ENCODE measurements at places on chromosomes 5 and 9.

- DNase-seq, result no peak
Measured at GRCh38 chr9:105206496-105206820, 38.0 kb upstream of the SLC44A1 start.

DNA sequence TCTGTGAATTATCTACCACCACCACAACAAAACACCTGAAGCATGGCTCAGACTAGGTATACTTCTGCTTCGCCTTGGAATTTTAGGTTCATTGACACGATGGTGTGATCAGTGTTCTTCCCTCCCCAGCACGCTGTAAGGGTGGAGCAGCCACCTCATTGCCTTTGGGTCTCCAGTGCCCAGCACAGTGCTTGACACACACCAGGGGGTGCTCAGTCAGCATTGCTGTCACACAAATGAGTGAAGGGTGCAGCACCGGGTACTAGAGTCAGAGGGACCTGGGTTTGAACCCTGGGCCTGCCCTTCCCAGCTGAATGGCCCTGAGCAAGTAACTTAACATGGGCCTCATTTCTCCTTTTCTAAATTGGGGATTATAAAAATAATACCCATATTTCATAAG, 9.9 kb upstream of the ANGPTL2 start:
- DNase-seq, result peak; percentile 12

DNA sequence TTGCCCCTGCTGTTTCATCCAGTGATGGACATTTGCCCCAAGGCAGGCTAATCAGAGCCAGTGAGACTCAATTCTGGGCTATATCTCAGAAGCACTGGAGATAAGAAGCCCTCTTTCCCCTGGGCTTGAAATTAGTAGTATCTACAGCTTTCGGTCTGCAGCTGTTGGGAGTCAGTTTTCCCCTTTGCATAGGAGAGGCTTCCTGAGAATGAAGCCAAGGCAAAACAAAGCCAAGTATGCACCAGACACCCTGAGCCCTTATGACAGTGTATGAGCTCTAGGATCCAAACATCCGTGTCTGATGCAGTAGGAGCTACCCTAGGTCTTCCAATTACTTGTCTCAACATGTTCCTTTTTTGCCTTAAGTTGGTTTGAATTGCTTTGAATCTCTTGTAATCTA, 79.2 kb upstream of the PANK3 start:
- no peak for DNase-seq

DNA sequence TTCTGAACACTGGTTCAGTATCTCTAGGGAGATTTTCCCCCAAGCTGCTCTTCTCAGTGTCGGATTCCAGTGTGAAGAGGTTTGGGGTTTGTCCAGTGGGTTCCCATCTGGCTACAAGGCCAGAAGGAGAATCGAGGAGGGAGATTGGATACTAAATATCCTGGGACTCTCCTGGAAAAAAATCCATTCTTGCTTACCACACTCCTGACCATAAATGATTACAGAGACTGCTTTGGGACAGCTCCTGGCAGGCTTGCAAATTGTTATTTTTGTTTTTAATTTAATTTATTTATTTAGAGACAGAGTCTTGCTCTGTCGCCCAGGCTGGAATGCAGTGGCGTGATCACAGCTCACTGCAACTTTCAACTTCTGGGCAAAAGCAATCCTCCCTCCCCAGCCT, 4.7 kb upstream of the SUSD1 start:
- DNase-seq, result no peak

- DNase-seq, result peak; percentile 66
Measured at GRCh38 chr5:399296-400281, 43.4 kb upstream of the EXOC3 start.

DNA sequence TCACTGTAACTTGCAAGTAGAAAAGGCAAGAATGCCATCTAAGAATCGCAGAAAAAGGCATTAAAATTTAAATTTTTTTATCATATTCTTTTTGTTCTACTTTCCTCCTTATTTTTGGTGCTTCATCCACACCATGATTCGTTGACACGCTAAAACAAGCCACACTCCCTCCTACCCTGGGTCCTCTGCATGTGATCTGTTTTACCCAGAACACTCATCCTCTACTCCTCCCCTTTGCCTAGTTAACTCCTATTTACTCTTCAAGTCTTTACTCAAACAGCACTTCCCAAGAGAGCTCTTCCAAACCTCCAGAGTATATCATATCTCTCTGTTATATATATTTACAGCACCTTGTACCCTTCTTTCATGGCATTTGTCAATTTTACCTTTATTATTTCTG, 61.4 kb upstream of the SRP19 start:
- no peak for DNase-seq

- DNase-seq, result no peak
Measured at GRCh38 chr5:157718519-157718918, 12.7 kb upstream of the THG1L start.

DNA sequence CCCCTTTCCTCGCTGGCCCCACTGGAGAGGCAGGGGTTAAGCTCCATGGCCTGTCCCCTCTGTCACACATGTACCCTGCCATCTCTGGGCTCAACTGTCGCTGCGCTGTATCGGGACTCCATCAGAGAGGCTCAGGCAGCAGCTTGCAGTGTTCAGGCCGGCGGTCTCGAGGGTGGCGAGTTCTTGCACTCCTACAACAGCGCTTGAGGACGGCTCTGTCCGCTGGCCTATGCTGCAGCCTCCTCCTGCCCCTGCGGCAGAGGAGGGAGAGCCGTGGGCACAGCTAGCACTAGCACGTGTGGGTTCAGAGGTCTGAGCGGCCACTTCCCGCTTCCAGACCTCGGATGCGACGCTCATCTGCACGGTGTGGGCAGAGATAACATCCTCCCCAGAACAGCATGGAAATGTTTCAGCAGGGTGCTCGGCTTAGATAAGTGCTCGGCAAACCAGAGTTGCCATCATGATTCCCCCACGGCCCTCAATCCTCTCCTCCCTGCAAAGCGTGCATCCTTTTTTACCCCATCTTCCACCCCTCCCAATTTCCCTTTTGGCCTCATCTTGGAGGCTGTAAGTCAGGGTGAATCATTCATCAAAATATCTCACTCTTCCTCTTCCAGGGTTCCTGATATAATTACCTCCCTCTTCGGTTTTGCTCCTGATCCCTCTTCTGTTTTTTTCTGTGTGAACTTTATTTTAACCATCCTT, 41.9 kb upstream of the FUBP3 start:
- no peak for DNase-seq

- DNase-seq, result no peak
Measured at GRCh38 chr5:99866740-99867139, 668.4 kb upstream of the FAM174A start.

DNA sequence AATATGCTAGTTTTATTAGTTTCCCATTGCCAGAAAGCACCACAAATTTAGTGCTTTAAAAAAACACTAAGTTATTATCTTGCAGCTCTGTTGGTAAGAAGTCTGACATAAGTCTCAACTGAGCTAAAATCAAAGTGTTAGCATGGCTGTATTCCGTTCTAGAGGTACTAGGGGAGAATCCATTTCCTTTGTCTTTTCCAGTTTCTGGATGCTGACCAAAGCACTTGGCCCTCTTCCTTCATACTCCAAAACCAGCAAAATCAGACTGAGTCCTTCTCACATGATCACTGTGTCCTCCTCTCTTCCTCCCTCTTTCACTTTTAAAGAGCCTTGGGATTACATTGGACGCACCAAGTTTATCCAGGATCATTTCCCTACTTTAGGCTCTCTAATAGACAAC, 9.5 kb downstream of the CDH18 start:
- DNase-seq, result no peak

DNA sequence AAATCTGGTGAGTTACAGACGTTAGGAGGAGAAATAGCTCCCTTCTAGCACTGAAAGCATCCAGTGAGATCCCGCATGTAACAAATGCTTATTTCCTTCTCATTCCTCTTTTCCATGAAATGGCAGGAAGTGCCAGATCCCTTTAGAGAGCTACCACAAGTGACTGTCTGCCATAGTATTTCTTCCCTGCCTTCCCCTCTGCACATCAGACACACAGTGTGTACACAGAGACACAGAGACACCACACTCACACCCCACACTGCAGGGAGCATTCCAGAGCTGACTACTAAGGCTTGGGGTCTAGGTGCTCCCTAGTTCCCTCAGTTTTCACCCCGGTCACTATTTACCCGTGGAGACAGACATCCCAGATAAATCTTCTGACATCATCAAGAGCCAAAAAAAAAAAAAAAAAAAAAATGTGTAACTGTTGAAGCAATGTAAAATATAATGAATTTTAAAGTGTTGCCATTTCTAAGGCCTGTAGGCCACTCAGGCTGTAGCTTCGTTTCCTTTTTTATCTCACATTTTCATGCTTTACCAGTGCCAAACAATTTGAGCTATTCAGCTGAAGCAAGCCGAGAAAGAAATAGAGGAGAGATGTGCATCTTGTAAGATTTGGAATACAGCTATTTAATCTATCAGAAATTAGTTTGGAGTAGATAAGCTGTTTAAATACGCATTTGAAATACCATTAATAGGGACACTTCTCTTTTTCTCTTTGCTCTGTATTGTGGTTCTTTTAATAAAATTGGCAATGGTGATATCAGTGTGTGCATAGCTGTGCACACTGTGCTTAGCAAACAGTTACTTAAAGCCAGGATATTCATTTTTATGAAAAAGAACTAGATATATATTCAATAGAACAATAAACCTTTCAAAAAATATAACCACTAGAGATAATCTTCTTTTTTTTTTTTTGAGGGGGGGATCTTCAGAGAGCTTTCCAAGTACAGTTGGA, 405.5 kb downstream of the PDE4D start:
- DNase-seq, result no peak

- no peak for DNase-seq
Measured at GRCh38 chr5:142366007-142366406, 41.2 kb upstream of the SPRY4 start.

GRCh38 chr9:74770508-74771261, 117.0 kb downstream of the TRPM6 start:
- DNase-seq, result peak; percentile 39

DNA sequence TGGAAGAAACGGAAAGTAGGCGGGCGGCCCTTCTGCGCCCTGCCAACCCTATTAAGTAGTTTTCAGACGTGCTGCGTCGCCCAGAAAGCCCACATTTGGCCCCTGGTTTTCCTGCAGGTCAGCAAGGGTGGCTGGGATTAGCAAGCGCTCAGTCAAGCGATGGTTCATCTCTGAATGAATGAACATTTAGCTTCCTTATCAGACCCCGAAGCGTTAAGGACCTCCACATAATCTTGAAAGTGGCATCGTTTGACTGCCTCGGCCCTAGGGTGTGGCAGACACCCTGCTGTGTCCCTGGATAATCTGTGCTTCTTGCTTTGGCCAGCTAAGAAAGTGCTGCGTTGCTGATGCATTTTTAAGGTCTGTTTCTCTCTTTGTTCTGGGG, 684 bp downstream of the TOR1B start:
- DNase-seq, result no peak

DNA sequence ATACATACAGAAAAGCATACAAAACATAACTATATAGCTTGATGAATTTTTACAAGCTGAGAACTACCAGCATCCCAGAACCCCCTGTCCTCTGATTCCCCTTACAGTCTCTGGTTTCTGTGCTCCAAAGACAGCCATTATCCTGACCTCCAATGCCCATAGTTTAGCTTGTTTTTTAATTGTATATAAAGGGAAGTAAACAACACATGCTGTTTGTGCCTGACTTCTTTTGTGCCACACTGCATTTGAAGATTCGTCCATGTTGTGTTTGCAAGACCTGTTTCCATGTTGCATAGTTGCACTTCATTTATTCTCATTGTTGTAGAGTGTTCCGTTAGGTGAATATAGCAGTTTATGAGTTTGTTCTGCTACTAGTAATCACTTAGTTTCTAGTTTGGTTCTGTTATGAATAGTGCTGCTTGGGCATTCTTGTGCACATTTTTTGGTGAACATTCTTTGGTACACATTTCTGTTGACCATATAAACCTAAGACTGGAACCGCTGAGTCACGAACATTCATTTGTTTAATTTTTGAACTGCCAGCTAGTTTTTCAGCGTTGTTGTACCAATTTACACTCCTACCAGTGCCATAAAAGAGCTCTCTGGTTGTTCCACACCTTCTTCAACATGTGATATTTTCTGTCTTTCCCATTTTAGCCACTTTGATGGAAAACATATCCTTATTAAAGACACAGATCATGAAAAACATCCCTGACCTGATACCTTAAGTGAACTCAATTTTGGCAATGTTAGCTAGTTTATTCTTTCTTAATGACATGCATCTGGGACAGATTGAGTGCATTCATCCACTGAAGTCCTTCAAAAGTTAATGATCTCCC, 78.1 kb upstream of the ANXA1 start:
- DNase-seq, result no peak

DNA sequence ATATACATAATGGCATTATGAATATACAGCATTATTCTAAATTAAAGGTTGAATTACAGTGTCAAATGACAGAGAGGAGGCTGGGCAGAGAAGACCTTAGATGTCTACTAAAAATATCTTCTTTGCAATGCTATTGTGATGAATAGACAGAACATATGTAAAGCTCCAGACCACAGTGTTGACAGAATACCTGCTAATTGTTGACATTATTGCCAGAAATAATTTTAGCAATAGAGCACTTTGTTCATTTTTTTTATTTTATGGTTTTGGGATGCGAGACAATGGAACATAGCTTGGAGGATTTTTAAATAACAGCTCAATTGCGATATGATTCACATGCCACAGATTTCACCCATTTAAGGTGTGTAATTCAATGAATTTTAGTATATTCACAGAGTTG, 508.8 kb downstream of the PSAT1 start:
- DNase-seq, result no peak

DNA sequence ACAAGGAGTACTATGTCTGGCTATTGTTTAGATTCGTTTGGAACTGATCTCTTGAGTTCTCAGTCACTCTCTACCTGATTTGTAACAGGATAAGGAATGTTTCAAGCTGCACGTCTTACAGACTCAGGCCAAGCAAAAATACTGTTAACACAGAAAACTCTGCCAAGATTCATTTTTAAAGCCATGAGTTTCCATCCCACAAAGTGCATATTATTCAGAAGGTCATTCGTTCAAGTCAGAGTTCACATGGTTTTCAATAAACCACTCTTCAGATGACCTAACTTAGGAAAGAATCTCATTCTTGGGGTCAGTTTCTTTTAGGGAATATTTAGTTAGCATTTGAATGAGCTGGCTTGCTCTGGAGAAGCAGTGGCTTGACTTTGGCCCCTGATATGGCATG, 49.3 kb downstream of the F2R start:
- no peak for DNase-seq

DNA sequence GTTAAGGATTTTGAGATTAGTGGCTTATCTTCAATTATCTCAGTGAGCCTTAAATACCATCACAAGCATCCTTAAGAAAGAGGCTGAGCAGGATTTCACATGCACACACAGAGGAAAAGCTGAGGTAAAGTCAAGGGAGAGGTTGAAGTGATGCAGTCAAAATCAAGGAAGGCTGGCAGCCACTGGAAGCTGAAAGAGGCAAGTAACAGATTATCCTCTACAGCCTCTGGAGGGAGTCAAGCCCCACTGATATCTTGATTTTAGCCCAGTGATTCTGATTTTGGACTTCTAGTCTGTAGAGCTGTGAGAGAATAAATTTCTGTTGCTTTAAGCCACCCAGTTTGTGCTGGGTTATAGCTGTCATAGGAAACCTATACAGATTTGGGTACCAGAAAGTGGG, 80.1 kb downstream of the ANKRD31 start:
- no peak for DNase-seq

- no peak for DNase-seq
Measured at GRCh38 chr5:111745075-111745739, 11.8 kb downstream of the NREP start.

Measured in activated naive CD8-positive, alpha-beta T cell treated with anti-CD3 and anti-CD28 coated beads, Interleukin-2, amount 10 ng/mL, durations not matched to agents 7 days and 5 days (primary cell).